ENCODE measurements at places on chromosomes 6 and 20.

GRCh38 chr20:48041078-48041780 is 255.9 kb upstream of the SULF2 start:
- no peak for DNase-seq

DNA sequence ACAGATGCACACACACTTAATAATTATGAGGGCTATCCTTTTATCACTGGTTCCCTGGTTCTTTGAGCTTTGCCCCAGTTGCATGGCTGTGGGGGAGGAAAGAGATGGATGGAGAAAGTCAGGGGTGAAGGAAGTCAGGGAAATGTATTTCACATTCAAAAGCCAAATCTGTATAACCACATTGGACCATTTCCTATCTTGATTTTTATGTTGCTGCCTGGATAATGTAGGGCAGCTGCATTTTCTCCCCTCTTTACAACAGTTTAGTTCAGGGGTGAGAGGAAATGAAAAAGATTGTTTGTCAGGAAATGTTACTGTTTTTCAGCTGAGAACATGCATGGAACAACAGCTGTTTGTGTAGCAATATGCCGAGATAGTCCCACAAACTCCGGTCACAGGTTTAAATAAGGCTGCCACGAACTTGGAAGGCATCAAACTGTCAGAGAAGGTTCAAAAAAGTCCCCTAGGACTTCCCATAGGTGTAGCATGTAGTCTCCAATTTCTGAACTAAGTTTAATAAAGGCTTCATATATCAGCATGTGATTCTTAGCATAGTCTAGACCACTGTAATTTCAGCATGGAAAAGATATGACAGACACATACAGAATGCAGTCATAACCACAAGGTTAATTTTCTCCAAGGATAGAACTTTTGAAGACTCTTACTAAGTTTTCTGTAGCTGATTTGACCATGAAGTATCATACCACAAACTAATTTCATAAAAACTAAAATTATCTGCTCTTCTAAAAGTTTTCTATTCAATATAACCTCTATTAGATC is 82.1 kb upstream of the COL21A1 start:
- DNase-seq: no peak

DNA sequence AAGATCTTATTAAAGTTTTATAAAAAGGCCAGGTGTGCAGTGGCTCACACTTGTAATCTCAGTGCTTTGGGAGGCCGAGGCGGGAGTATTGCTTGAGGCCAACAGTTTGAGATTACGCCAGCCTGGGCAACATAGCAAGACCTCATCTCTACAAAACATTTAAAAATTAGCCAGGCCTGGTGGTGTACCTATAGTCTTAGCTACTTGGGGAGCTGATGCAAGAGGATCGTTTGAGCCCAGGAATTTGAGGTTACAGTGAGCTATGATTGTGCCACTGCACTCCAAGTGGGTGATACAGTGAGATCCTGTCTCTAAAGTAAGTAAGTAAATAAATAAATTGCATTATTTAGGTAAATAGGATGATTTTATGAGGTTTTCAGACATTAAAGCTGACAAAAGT is 183.2 kb downstream of the ISM1 start:
- no peak for DNase-seq

GRCh38 chr20:11845340-11845739 is 72.4 kb upstream of the BTBD3 start:
- no peak for DNase-seq

GRCh38 chr20:25037288-25038102 is 20.4 kb downstream of the ACSS1 start:
- no peak for DNase-seq

DNA sequence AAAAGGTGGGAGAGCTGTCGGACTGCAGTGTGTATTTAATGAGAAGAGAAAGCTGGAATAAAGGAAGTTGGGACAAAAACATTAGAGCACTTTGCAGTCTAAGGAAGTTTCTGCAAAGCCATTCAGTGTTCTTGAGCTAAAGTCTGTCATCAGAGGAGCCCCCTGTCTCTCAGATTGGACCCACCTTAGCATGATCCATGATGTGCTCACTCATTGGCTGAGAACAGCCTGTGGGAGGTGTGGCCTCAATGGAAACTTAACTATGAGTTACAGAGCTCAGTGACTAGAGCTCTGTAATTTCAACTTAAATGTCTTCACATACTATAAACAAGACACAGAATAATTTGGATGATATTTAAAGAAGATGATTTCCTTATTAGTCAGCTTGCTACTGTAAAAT is 437.0 kb downstream of the BTBD3 start:
- DNase-seq: no peak

All from BJ (cell line).